Activated T-helper 1 cell treated with anti-CD3 and anti-CD28 coated beads, Interleukin-2, amount 50 U/mL, for 16 hours (primary cell): ENCODE measurements at places on chromosomes 7 and 10.

DNA sequence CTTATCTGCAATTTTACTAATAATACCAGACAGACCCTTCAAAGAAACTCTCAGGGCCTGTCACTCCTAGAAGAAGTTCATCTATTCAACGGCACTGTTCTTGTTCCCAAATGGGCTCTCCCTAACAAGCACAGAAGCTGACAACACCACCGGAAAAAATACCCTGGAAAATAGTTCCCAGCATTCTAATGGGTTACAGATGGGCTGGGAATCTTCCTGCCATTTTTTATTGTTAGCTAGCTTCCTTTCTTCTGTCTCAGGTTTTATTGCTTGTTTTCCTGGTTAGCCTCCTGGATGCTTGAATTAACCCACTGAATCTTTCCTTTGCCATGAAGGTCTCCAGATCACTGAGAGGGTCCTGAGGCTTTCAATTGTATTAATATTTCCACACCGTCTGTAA, 689.8 kb upstream of the NRP1 start:
- DNase-seq = no peak

GRCh38 chr10:22229802-22230157, 12.0 kb upstream of the EBLN1 start:
- no peak for DNase-seq

DNA sequence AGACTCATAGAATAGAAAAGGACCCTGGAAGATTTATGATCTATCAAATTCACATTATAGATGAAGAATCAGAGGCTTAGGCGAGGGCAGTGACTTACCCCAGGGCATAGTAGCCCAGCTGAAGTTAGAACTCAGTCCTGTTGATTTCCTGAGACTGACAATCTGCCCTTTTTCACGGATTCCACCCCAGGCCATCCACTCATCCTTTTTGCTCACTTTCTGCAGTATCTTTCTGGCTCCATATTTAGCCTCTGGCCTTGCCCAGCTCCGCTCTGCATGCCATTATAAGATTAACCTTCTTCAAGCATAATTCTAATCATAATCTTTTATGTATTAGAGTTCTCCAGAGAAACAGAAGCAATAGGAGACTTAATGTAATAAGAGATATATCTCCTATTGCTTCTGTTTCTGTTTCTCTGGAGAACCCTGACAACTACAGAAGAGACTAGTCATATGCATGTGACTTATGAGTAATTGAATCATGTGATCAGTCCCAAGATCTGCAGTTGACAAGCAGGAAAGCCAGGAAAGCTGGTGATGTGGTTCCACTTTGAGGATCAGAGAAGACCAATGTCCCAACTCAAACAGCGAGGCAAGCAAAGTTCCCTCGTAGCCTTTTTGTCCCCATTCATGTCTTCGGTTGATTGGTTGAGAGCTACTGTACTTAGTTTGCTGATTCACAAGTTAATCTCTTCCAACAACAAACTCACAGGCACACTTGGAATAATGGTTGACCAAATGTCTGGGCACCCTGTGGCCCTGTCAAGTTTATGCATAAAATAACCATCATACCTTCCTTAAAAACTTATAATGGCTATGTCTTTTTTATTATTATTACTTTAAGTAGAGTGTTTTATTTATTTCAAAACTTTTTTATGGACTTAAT, 412.1 kb downstream of the SUGCT start:
- DNase-seq = no peak

GRCh38 chr10:48937796-48938195, 1.8 kb downstream of the LRRC18 start:
- no peak for DNase-seq

DNA sequence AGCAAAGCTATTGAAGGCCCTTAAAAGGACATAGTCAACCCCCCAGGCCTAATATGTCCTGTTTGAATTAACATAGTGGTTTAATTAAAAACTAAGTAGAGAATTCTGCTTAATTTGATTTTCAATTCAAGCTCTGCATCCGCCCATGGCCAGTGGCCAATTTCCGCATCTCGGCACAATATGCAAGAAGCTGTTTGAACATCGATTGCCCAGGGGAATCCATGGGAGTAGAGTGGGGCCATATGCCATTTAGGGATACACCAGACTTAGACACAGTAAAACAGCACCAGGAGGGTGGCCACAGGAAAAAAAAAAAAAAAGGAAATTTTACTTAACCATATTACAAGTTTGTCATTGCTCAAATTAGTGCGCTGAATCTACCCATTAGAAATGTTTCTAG, 100.4 kb downstream of the LMBR1 start:
- DNase-seq = no peak

DNA sequence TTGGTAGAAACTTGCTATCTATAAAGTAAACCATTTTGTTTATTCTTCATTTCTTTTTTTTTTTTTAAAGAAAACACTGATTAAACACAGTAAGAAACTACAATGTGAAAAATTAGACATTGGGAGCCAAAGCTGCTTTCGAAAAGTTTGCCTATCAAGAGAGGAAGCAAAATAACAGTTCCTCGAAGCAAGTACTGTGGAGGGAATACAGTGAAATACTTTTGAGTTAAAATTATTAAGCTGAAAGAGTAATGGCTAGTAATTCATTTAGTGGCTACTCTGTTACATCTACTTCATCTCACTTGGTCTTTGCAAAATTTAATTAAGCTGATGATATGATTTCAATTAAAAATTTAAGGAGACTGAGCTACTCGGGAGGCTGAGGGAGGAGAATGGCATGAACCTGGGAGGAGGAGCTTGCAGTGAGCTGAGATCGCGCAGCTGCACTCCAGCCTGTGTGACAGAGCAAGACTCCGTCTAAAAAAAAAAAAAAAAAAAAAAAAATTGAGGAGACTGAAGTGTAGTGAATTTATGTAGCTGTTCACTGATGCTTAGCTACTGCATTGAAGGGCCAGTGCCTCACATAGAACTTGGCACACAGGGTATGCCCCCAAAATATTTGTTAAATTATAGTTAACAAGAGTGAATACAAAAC, 982.1 kb upstream of the MBL2 start:
- no peak for DNase-seq

GRCh38 chr10:84683550-84683949, 355.2 kb downstream of the CCSER2 start:
- DNase-seq = no peak

DNA sequence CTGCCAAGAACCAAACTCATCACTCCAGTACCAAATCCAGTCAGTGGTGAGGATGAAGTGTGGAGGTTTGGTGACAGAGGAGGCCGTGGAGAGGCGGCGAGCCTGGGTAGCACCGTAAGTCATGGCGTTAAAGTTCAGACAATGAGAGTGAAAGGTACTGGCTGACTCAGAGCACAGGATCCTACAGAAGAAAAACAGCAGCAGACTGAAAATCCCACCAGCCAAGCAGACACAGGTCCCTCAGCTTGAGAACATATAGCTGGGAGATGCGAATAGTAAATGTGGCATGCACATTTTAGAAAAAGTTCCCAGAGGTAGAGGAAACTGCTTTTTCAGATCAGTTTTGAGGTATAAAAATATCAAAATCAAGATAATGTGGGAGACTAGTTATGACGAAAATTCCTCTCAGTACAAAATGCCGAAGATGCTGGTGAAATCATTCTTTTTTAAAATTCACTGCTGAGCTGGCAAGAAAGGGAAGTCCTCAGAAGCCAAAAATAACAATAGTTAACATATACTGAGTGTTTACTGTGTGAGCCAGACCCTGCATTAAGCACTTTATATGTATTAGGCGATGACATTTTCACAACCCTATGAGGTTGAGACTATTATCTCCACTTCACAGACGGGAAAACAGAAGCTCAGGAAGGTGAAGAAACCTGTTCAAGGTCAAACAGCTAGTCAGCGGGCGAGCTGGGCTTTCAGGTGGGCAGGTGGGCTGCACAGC, 20.9 kb downstream of the PARP12 start:
- no peak for DNase-seq

DNA sequence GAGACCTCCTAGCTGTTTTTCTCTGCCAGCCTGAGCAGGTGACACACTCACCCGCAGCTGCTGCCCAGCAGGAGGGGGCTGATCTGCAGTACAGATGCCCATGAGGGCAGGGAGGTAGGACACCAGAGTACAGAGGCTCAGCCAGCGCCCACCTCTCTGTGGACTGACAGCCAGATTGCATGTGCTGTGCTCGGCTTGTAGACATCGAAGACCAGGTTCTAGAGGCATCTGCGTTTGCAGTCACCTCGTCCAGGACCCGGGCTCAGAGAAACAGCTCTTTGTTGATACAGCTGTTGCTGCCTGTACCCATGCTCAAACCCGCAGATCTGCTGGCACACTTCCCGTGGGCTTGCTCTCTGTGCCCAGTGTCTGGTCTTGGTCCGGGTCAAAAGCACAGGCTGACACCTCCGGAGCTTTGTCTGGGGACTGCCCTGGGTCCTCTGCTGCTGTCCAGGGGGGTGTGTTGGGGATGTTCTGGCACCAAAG, 224.7 kb downstream of the GLRX3 start:
- DNase-seq = no peak

DNA sequence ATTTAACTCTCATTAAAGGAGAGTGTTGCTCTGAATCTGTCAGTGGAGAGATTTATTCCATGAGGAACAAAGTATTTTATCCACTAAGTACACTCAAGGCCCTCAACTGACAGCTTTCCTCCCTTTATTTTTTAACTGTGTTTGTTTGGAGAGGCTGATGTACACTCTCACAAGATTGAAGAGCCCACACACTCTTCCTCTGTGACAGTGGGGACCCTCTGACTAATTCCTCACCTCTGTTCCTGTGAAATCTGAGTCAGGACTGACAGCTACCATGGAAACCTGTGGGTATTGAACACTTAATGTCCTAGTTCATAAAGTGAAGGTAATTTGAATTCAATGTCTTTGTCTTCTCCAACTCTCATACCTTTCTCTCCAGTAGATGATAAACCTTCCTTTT, 189.8 kb upstream of the PITRM1 start:
- DNase-seq = no peak

GRCh38 chr10:74047304-74047703, 49.4 kb downstream of the VCL start:
- no peak for DNase-seq

DNA sequence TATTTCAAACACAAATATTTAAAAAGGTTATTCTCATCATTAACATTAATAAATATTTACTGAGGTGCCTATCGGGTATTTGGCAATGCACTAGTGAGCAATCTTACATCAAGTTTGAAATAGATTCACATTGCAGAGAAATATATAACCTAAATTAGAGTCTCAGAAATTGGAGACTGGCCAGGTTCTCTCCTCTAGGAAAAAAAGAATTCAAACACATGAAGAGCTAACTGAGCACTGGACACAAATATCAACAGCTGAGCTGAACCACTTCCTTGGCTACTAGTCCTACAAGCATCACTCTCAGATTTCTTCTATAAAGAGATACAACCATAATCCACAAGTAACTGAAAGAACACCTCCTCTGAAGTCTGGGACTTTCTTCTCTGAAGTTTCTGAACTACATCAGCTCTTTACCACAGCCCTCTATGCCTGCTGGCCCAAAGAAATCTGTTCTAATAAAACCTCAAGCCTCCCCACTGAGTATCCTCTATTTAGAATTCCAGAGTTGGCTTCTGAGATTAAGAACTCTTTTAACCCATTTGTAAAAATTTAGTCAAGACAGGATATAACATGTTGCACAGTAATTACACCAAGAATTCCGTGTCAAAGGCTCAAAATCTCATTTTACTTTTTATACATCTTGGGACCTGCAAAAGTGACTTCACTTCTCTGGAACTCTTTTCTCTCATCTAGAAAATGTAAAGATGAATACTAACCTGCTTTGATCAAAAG, 45.2 kb downstream of the MTERF1 start:
- DNase-seq = no peak

GRCh38 chr10:69466689-69467088, 15.4 kb downstream of the TSPAN15 start:
- no peak for DNase-seq

DNA sequence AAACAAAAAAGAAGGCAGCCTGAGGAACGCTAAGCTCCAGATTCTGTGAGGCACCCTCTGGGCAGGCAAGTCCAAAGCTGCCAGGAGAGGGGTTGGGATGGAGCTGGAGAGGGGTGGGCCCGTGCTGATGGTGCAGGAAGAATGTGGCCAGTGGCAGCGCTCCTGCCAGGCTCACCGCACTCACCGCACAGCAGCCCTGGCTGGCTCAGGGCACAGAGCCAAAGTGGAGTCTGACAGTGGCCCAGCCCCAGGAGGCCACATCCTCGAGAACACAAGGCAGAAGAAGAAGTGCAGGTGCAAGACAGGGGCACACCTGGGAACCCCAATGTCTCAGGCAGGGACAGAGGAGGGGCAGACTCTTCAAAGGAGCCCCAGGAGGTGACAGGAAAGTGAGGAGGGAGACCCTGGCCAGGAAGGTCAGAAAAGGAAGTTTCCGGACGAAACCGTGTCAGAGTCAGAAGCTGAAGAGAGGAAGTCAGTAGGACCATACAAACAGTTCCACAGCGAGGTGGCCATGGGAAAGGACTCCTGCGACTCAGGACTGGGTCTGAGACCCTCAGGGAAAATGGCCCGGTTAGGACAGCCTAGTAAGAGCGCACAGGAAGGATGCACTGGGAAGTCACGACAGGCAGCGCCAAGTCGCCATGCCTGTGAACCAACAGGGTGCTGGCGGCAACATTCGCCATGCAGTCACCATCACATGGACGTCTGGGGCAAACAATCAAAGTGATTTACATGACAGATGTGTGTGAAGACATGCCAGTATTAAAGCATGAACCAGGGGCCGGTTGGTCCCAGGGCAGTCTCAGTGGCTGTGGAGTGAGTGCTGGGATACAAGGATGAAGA, 54.4 kb downstream of the COBL start:
- DNase-seq = no peak

DNA sequence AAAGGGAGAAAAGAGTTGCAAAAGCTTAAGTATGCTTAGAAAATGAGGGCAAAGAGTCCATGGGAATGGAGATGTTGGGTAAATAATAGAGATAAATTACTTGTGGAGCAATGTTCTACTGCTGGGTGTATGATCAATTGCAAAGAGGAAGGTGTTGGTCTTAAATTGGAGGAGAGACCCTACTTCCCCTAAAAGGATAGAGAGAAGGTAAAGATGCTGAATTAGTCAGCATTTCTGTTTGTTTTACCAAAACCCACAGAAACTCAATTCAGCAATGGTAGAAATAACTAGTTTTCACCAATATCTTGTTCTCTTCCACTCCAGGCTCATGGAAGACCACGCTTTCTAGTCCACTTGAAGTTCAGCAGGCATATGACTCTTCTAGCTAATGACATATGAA, 32.1 kb downstream of the ASB4 start:
- no peak for DNase-seq

- no peak for DNase-seq
Measured at GRCh38 chr10:31140716-31141115, 109.1 kb upstream of the ZNF438 start.

- no peak for DNase-seq
Measured at GRCh38 chr7:24125765-24126164, 158.2 kb upstream of the NPY start.

GRCh38 chr10:47040041-47040491, 128.8 kb downstream of the PTPN20 start:
- no peak for DNase-seq

- no peak for DNase-seq
Measured at GRCh38 chr7:118839515-118839914, 615.0 kb downstream of the ANKRD7 start.

- DNase-seq = no peak
Measured at GRCh38 chr7:98110249-98111022, 3.8 kb downstream of the LMTK2 start.
